KBM-7 (cell line): ENCODE measurements at places on chromosomes 11 and 22.

DNA sequence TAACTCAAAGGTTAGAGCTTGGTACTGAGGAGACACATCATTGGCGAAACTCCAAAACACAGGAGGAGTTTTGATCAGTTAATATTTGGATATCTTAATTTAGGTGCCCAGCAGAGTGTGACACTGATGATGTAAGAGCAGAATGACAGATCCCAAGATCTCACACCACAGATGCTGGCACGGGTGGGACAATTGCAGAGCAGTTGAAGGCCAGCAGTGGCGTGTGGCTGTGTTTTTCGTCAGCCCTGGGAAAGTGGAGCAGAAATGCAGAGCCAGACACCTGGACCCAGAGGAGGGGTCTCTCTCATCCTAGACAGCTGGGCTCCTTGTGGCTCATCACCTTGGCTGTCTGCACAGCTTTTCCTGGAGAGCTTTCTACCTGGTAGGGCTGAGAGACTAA lies 59.7 kb upstream of the CTTN start:
- DNase-seq, result no peak

DNA sequence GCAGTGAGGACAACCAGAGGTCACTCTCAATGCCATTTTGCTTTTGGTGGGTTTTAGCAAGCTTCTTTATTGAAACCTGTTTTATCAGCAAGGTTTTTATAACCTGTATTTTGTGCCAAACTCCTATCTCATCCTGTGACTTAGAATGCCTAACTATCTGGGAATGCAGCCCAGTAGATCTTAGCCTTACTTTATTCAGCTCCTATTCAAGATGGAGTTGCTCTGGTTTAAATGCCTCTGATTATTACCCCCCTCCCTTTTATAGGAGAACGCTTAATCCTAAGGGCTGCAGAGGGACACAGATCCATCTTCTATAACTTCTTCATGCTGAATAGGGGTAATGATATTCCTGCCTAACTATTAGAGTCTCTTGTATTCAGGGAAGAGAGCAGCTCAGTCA lies 179.1 kb downstream of the KIF18A start:
- DNase-seq, result no peak

GRCh38 chr11:92504534-92504933 lies 279.9 kb downstream of the FAT3 start:
- no peak for DNase-seq

- DNase-seq, result no peak
Measured at GRCh38 chr22:40237788-40238424, 60.2 kb downstream of the TNRC6B start.

DNA sequence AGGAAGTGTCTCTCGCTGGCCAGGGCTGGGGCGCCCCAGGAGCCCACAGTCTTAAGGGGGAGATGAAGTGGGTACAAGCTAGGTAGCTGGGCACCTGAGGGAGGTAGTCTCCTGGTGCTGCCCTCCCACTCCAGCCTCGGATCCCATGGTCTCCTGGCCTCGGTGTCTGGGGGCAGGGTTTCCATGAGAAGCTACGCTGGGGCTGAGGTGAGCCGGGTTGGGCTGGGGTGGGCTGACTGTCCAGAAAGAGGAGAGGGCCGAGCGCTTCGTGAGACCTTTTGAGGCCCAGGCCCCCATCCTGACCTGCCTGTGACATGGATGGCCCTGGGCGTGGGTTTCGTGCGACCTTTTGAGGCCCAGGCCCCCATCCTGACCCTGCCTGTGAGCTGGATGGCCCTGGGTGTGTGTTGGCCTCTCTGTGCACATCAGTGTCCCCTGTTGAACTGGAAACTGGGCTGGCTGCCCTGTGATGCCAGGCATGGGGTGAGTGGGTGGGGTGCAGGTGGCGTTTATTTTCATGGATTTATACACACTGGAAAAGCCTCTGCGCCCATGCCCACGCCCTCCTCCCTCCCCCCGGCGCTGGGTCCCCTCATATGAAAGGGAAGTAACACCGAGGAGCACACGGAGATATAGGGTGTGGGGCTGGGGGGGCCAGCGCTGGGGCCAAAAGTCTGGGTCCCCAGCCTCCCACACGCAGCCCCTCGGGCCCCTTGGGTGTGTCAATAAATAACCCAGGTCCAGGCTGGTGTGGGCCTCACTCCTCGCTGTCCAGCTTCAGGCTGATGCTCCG lies 8.6 kb downstream of the AIP start:
- no peak for DNase-seq

DNA sequence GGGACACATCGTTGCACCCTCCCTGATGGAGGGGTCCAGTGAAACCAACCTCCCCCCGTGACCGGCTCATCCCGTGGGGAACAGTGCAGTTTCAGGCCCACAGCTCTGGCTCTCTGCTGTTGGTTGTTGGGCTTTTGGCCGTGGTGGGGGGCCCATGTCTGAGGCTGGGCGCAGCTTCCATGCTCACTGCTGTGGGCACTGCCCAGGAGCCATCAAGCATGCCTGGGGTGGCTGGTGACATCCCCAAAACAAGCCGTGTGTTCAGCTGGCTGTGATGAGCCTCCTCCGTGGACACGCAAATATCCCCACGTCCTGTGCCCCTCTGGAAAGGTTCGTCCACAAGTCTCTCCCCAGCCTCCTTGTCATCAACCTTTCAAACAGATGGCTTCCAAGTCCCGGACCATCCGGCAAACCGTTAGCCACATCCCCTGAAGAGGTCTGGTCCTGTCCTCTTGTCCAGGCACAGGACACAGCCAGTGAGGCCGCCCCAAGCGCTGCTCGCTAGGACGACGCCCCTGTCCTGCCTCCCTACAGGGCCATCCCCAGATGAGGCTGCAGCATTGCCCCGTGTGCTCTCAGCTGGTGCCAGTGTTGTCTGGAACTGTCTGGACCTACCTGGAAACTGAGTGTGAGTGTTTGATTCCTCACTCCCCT lies 29.4 kb upstream of the BRSK2 start:
- DNase-seq, result no peak
